ENCODE measurements at places on chromosomes 16 and 17. TPM values are rescaled to one million over a fixed set of nuclear protein-coding genes. Genes with fewer than 3 reads are reported as not detected.

HOXB2 gene
- 7.5 TPM for total RNA-seq

EXOC3L1 gene
- not detected for total RNA-seq

LITAF gene
- total RNA-seq, result 41.5 TPM

PRSS8 gene
- not detected for total RNA-seq

BCL6B gene
- 0.20 TPM for total RNA-seq

ERN2 gene
- total RNA-seq, result not detected

CBFA2T3 gene
- total RNA-seq, result not detected

NME3 gene
- 61.7 TPM for total RNA-seq

EPX gene
- not detected for total RNA-seq

FBF1 gene
- total RNA-seq, result 15.9 TPM

HEATR9 gene
- not detected for total RNA-seq

IFI35 gene
- total RNA-seq, result 14.2 TPM

ZFHX3 gene
- 15.2 TPM for total RNA-seq

SGCA gene
- total RNA-seq, result 23.8 TPM

Measured in smooth muscle cell of the pulmonary artery (primary cell).